ENCODE measurements at places on chromosomes 2 and 18. TPM values are rescaled to one million over a fixed set of nuclear protein-coding genes. Genes with fewer than 3 reads are reported as not detected.
A peak's percentile ranks its signal among the peaks of the same experiment; 100 is the strongest.

GRCh38 chr2:108533832-108534583 lies at the start of gene LIMS1:
Gene LIMS1 (plus strand): TSS chr2:108534470. CDS start chr2:108534563, 93 bp downstream.
- DNase-seq: peak; percentile 89

DNA sequence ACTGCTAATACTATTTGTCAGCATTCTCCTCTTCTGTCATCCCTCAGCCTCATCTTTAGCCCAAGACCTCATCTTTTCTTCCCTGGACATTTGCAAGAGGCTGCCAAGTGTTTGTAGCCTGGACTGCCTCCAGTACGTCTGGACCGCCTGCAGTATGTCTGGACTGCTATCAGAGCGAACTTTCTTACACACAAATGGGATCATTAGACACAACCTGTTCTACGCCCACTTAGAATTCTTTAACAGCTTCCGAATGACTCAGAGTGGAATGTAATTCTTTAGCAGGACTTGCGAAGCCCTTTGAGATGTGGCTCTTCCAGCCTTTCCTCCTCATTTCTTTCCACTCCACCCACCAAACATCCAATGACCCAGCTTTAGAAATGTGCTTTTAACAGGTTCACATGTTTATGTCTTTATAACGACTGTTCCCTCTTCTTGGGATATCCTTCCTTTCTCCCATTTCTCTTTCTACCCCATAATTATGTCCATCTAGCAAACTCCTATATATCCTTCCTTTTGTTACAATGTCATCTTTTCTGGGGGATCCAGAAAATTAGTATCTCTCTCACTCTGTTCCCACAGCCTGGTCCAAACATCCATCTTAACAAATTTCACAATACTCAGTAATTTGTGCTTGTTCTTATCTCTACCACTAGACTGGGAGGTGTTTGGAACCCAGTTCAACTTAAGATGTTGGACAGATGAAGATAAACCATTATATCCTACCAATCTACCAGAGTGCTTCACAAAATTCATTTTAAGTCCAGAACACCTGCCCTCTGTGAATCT lies 171.3 kb upstream of the PGAP1 start:
- DNase-seq: peak; percentile 78

DNA sequence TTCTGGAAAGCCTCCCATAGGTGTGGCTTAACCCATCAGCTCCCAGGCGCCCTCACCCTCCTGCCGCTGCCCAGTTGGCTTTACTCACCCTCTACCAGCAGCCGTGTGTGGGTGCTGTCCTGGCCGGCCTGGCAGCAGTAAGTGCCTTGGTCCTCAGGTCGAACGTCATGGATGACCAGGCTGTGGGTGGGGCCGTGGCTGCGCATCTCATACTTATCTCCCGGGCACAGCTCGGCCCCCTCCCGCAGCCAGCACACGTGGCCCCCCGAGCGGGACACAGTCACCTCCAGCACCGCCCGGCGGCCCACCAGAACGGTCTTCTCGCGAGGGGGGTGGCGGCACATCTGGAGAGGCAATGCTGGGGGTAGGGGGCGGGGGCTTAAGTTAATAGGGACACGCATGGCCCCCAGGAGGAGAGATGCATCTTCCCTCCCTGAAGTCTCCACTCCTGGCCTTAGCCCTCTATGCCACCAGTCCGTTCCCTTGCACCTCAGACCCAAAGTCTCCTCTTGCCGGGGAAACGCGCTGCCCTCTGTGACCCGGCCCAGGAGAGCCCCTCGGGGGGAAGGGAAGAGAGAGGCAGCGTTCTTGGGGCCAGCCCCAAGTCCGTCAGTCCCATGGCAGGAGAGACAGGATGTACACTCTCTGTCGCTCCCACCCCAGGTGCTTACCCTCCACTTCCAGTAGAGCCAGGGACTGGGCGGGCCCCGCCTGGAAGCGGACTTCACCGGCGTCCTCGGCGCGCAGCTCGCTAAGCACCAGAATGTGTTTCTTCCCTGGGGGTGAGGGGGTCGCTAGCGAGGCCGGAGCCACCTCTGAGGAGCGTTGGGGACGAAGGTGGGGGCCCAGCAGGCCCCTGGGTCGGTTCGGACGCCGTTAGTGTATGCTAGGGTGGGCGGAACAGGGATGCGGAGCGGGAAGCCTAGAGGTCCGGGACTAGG lies 7.9 kb downstream of the TMEM198 start:
- peak; percentile 46 for DNase-seq

DNA sequence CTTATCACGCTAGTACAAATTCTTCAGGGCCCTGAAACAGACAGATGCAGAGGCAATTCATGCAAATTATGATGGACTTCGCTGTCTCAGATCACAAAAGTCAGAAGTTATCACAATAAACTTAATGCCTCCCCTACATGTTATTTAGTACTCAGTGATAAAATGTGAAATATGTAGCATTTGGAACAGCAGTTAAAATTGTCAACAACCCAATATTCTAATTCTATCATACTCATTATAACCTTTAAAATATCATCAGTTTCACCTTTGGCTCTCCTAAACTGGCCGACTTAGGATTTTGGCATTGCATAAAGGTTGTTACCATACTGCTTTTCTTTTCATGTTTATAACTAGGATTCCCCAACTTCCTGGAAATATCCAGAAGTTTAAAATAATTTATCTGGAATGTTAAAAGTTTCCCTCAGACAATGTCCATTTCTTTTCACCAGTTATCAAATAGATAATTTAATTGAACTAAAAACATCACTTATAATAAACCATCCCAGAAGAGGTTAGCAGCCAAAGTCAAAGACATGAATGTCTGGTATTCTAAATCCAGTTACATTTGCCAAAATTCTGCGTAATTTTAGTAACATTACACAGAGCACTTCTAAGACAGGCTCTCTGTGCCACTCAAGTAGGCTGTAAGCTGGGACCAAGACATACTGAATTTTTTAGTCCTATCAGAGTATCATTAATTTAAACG lies 239.8 kb downstream of the RBM43 start:
- no peak for DNase-seq

GALNT3 gene
- not detected for total RNA-seq

CCDC148 gene
- 0.65 TPM for total RNA-seq

GCA gene
- 36.8 TPM for total RNA-seq

DNA sequence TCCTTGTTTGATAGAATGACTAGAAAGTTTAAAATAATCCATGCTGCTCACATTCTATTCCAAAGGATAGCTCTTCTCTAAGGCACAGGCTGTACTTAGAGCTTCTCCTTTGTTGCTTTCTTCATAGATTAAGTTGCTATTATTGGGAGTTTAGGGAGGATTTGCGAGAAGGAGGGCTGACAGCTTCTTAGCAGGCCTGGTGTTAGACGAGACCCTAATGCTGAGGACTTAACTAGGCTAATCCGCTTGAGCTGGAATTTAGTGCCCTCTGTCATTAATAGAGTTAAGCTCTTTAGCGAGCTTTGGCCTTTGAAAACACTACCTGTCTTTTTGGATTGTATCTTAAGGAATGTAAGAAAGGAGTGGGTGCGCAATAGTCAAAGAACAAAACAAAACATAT lies 81.3 kb downstream of the MOGAT1 start:
- no peak for DNase-seq

DNA sequence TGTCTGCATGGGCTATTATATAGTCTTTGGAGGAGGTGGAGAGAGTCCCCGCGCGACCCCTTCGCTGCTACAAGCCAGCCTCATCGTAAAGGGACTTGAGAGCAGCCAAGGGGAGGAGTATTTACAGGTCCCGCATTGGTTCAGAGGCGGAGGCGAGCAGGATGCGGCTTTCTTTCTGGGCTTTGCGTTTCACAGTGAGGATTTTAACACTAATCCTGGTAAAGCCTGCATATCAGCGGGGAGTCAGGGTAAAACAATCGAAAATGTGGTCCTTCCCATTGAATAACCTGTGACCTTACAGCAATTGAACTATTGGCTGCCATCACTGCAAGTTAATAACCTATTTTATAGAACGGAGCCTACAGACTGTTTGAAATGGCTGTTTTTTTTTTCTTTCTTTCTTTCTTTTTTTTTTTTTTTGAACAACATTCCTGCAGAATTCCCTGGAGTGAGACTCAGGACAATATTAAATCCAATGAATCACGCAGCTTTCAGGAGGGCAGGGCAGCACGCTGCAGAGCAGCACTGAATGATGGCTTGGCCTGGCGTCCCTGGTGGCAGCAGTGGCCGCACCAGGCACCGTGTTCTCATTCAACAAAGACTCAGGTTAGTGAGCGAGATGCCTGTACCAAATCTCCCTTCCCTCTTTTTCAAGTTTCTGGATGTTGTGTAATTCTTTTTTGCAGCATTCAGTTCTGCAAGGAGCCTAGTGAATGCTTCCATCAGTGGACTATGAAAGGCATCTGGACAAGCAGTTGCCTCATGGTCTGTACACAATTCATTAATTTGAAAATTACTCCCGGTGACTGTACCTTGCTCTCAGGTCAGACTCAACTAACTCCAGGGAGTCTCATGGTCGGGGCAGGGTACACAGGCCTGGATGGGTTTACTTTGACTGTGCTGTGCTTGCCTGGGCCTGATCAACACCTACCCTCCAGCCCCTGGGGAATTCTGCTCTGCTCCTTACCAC lies 19.8 kb downstream of the SMIM21 start:
- DNase-seq: no peak

FOSL2 gene
- total RNA-seq: 39.7 TPM

GRCh38 chr2:51420511-51420910 lies 388.6 kb upstream of the NRXN1 start:
- DNase-seq: no peak

DNA sequence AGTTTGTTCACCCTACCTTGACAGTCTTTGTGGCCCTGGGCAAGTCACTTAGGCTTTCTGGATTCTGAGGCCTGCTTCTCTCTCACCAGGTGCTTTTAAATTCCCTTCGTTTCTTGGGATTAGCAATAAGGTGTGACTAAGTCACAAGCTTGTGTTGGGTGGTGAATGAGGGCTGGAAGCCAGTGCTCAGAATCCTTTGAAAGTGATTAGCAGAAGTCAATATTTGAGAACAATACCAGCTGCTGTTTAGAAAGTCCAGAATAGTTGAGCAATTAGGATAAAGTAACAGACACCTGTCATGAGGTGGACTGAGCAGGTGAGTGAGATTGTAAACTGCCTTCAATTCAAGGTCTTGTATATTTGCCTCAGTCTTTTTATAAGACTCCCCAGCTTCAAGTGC lies 19.3 kb upstream of the MGAT5 start:
- DNase-seq: no peak
